ENCODE measurements at places on chromosomes 5 and 9.

DNA sequence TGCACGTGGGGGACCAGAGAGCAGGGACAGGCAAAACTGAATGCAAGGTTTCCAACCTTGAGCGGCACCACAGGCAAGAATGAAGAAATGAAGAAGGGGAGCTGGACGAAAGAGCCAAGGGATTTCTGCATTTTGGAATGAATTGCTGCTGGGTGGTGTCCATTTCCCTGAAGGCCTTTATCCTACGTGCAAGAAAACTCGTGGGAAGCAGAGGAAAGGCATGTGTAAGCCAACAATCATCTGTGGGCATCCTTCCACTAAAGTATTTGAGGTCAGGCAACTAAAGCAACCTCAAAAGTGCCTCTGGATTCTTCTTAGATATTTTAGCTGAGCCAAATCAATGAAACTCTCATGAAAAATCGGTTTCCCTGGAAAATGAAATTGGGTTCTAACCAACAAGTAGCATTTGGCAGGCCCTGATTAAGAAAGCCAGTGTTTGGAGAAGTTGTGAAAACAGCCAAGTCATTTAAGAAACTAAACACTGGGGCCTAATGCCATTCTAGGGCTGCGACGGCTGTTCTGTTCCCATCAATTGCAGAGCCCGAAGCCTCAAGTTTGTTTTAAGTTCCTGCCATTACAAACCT lies 4.7 kb upstream of the TGFBI start:
- no peak for DNase-seq

DNA sequence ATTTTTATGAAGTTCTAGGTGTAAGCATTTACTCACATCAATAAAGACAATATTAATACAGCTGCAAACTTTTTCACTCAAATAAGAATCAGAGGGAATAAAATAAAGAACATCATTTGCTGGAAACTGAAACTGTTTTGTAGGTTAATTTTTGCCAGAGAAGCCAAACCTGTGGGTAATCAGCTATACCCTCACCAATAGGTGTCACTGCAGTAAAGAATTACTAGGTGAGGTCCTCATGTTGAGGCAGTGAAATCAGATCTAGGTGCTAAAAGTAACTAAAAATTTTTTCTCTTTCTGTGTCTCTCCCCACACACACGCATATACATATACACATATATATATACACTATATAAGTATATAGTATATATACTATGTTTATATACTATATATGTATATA lies 1016.3 kb upstream of the SEMA6A start:
- peak; percentile 16 for DNase-seq

GRCh38 chr5:93402451-93402850 lies 178.6 kb downstream of the NR2F1-AS1 start:
- DNase-seq, result no peak

DNA sequence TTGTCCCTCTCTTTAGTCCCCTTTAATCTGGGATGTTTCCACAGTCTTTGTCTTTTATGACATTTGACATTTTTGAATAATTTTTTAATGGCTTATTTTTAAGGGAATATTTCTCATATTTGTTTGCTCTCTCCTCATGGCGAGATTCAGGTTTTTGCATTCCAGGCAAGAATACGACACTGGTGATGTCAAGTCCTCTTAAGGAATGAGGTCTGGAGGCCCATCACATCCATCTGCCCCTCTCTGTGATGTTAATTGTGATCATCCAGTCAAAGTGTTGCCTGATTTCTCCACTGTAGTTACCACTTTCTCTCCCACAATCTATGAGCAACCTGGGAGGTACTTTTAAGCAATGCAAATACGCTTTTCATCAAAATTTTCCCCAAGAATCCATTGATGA lies 193.2 kb downstream of the MAST4 start:
- no peak for DNase-seq

DNA sequence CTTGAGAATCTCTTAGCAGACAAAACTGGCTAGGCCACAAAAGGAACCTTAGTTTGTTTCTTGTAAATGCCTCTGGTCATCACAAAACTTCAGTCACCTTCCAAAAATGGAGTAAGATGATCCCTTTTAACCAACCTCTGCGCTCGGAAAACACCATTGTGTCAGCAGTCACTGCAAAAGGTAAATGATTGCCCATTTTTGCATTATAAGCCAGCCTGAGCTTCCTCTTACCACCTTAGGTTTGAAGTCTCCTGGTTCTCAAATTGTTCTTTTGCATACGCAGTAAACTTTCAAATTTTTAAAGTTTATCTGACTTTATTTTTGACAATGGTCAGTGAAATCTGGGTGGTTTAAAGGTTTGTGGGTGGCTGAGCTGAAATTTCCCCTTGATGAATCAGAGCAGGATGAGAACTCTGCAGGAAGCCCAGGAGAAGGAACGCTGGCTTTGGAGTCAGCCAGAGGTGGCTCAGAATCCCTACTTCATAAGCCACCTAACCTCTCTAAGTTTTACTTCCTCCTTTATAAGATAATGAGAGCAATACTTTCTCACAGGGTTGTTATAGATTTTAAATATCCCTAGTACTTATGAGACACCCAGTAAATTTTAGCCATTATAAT lies 131.4 kb downstream of the MED10 start:
- DNase-seq, result no peak

Data from NCI-H1694 treated with DMSO at 0.1 percent for 48 hours (cell line).